Activated CD4-positive, alpha-beta T cell treated with anti-CD3 and anti-CD28 coated beads, Interleukin-2, Interleukin-4, amounts not matched to agents 100 ng/mL and 50 ng/mL, durations not matched to agents 16 hours and 8 hours (primary cell): ENCODE measurements at places on chromosomes 5 and 9.

GRCh38 chr5:128798871-128799270, 166.4 kb upstream of the SLC27A6 start:
- DNase-seq = no peak

- DNase-seq = no peak
Measured at GRCh38 chr9:122143876-122144405, 15.6 kb downstream of the NDUFA8 start.

DNA sequence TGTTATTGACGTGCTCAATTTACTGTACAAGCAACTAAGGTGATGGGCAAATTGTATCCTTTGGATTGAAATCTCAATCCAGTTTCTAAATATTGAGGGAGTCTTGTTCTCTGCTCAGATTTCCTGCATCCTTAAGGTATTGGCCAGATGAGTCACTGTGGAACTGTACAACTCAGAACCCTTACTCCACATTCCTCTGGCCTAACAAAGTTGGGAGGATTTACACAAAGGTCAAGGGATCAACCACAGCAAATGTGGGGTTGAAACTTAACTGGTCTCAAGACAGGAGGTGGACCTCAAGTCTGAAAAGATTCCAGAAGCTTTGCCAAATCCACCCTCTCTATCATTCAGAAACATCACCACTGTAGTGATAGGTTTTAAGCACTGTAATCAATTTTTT, 81.5 kb upstream of the AGXT2 start:
- no peak for DNase-seq

DNA sequence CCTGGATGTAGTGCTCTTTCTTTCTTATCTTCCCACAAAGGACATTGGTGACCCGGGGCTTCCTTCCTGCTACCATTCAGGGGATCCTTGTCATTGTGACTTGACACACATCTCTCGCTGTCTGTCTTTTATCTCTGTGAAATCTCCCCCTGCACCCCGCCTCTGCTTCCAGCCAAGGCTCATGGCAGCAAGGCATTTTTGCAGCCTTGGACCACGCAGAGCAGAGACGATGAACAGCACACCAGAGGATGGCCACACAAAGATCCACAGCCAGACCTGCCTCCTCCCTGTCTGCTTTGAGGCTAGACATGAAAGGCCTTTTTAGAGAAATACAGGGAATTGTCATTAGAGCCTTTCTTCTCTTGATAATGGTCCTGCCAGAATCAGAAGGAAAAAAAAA, 549.1 kb downstream of the CDK5RAP2 start:
- DNase-seq = no peak

GRCh38 chr5:19031491-19031890, 956.5 kb downstream of the CDH18 start:
- DNase-seq = no peak

DNA sequence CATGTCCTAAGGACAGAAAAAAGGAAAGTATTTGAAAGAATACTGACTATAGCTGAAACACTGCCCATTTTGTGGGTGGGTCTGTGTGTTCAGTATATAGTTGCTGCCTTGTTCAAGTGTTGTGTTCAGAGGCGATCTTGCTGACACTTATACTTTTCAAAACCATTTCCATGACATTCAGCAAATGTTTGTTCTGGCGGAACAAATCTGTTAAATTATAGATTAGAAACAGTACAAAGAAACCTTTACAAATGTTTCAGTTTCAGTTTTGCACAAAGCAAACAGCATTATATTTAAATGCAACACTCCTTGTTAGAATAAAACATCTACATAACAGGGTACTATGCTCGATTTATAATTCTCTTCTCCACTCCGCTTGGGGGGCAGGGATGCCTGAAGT, 2276.3 kb downstream of the MAT2B start:
- DNase-seq = no peak

DNA sequence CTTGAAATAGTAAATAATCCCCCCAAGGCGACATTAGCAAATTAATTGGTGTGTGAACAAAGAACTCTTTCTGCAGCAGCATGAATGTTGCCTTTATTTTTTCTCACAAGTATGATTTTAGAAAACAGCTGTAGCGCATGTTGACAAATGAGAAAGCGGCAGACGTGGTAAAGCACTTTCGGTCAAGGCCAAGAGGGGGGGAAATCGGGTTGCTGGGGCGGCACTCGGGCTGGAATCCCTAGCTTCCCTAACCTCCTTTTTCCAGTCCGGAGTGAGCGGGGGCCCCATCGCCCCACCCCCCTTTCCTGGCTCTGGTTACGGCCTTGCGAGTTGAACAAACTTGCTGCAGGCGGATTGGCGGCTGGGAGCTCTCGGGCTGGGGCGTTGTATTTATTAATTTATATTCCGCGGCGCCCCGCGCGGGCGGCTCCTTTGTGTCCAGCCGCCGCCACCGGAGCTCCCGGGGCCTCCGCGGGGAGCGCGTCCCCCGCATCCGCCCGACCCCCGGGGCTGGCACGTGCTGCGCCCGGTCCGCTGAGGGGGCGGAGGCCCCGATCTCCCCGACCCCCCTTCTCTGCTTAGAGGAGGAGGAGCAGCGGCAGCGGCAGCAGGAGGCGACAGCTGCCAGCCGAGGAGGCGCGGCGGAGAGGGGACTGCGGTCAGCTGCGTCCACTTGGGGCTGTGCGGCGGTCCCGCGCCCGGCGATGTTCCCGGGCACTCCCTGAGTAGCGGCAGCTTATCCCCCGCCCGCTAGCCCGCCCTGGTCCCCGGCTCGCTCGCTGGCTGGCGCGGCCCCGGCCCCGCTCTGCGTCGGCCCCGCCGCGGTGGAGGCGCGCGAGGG, at the start of gene RHOBTB3:
Gene RHOBTB3, plus strand, starts transcription at position 607 of the 841 bp plus-strand sequence. CDS start 347 bp downstream, outside the sequence.
- no peak for DNase-seq

DNA sequence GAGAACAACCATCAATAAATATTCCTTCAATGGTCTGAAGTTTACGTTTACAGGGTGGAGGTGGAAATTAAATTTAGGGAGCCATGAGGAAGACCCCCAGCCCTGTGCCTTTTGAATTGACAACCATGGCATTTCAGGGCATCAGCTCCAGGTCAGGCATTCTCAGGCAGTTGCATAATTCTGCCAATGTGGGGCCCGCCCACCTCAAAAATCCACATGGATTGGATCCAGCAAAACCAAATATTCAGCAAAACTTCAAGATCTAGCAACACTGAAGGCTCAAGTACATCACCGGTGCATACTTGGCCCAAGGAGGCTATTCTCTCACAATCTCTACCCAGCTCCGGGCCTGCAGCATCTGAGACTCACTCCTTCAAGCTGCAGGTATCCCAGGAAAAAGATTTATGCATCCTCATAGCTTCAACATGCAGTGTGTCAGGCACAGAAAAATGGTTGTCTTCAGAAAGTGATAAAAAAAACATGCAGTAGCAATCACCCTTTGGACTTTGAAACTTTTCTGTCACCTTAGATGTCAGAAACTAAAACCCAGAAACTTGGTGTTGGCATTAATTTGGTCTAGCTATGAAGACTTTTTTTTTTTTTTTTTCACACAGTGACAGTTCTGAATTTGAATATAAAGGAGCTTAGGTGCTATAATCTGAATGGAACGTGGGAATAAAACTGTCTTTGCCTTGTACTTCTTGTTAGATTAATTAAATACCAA, 21.4 kb upstream of the ANXA2R start:
- DNase-seq = no peak

GRCh38 chr9:14352503-14352902, 38.6 kb upstream of the NFIB start:
- no peak for DNase-seq

DNA sequence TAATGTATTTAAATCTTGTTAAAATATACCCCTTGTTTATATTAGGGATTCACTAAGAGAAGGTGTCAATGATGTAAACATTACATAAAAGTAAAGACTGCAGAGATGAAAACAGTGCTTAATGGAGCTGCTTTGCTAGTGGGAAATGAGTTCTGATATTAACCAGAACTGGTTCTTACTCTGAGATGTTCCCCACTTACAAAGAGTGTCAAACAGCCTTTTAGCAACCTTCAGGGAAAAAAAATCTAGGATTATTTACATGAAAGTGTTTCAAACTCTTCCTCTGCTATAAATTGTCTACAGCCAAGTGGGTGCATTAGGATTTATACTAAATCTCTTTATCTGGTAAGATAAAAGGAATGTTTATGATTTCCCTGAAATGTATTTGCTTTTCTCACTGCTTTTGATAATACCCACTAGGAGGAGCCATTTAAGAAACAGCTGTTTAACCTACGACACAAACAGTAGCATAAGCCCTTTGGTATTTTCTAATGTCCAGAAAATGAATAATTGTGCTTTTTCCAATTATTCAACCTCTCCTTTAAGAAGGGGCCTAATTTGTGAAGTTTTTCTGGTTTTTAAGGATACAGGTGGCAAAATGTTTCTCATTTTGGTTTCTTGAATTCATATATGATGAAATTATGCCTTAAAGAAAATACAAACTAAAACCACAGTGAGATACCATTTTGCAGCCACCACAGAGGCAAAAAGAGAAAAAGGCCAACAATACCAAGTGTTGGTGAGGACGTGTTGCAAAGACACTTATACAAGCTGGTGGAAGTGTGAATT, 186.3 kb downstream of the TLE4 start:
- no peak for DNase-seq

- DNase-seq = no peak
Measured at GRCh38 chr5:124544366-124545055, 201.9 kb downstream of the ZNF608 start.

GRCh38 chr5:95005811-95006210, 279.1 kb downstream of the MCTP1 start:
- DNase-seq = no peak

DNA sequence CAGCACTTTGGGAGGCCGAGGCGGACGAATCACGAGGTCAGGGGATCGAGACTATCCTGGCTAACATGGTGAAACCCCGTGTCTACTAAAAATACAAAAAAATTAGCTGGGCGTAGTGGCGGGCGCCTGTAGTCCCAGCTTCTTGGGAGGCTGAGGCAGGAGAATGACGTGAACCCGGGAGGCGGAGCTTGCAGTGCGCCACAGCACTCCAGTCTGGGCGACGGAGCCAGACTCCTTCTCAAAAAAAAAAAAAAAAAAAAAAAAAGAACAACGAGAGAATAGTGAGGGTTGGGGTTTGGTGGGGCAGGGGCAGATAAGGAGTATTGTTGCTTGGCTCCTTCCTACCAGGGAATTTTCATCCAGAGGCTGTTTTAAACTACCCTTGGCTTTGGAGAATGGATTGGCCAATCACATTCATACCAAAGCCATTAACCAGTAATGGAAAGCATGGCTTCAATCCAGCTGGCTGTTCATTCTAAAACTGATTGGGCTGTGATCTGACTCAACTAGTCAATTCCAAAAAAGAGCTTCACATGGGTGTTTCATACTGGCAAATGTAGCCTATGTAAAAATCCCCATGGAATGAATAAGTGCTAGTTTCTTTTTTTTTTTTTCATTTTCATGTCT, 64.4 kb downstream of the PLCXD3 start:
- no peak for DNase-seq

DNA sequence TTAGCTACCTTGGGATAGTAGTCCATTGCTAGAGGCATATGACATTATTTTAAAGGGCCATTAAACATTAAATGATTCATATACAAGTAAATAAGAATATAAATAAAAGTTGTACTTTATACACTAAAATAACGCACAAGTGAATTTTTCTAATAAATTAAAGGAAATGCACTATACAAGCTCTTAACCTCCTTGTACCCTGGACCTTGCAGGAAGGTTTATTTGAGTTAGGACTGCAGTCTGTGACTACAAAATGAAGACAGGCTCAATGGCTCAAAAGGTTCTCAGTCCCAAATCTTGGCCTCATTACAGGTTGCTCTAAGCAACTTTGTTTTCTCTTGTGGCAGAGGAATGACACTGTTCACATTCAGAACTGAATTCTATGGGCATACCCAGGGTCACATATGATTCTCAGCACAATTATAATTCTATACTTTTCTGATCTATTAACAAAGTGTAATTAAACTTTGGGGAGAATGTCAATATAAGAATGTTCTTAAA, 34.4 kb downstream of the FEM1C start:
- DNase-seq = no peak

- no peak for DNase-seq
Measured at GRCh38 chr5:51712201-51712600, 329.0 kb downstream of the ISL1 start.

DNA sequence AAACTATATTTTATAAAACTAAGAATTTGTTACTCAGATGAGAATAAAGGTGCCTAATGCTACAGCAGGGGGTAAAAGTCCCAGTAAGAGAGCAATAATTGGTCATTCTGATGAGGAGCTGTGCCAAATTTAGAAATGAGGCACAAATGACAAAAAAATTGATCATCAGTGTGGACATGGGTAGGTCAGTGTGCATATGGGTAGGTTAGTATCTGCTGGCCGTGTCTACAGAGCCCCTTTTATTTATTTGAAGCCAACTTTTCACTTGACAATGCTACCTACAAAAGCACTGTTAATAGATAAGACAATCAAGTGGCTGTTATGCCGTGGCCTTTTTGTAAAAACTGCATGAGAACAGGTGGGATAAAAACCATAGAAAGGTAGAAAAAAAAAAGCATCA, 454.6 kb downstream of the RAB3C start:
- DNase-seq = no peak

- no peak for DNase-seq
Measured at GRCh38 chr5:61048534-61048933, 103.5 kb downstream of the NDUFAF2 start.

DNA sequence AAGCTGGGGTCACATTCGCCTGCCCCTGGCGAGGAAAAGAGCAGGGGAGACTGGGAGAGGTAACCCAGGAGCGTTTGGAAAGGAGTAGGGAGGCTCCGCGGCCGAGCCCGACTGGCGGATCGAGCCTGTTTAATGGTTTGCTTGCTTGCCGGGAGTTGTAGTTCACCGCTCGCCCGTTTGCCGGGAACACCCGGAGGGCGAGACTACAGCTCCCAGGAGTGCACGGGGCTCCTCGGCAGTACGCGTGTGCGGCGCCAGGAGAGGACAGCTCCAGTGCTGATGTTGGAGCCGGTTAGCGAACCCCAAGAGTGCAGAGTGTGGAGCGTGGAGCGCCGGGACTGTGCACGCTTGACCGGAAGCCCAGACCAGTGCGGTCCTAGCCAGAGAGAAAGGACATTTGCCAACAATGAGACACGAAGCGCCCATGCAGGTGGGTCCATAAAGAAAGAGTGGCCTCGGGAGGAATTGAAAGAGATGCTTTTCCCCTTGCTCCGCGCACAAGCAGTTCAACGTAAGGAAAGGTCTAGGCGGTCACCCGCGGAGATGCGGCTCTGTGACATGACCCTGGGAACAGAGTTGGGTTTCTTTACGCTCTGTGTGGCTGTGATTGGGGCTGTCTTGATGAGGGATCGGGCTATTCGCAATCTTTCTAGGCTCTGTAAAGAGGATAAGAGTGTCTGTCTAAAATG, at the start of gene RAB3C:
Gene RAB3C, plus strand, starts transcription at position 273 of the 689 bp plus-strand sequence. Its CDS starts 134 bp downstream, at position 407.
- DNase-seq = peak; percentile 77

GRCh38 chr5:43874772-43875171, 271.8 kb downstream of the NNT start:
- no peak for DNase-seq

- no peak for DNase-seq
Measured at GRCh38 chr9:18594837-18595236, 120.9 kb downstream of the ADAMTSL1 start.

DNA sequence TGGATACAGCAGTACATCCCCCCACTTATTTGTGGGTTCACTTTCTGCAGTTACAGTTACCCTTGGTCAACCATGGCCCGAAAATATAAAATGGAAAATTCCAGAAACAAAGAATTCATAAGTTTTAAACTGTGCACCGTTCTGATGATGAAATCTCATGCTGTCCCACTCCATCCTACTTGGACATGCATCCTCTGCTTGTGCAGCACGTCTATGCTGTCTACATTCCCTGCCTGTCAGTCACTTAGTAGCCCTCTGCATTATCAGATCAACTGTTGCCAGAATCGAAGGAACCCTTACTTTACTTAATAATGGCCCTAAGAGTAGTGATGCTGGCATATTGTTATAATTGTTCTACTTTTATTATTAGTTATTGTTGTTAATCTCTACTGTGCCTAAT, 14.6 kb downstream of the MARCHF3 start:
- no peak for DNase-seq
